DMS153 (cell line): ENCODE measurements at places on chromosomes 5 and 9.

DNA sequence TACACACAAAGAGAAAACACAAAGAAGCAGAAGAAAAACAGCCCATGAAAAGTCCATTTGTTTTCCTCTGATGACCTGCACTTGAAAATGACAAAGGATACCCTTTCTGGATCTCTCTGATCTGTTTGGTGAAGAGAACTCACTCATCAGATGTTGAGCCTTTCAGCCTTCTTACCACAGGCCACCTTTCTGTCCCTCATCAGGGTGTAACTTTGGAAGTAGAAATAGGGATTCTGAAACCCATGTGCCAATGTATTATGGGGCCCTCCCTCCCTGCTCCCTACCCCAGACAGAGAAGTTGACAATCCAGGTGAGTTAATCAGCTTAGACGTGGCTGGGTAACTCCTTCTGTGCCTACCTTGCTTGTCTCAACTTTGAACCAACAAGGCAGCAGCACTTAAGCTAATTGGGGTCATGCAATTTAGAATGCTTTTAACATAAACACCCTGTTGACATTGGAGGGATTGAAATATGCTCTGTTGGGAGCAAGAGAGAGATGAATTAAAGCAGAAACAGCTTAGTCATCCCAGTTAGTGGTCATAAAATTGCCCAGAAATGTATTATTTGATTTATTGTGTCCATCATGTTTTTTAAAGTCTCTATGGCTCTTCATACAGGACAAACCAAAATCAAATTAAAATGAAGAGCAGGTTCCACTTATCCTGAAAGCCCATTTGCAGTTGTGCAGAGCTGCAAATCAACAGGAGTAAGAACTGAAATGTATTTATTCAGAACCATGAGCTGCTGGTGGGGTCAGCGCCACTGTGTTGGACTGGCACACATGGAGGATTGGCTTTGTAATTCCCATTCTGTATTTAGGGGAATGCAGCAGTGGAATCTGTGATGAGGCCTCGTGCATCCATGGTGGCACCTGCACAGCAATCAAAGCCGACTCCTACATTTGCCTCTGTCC is 132.0 kb downstream of the LIFR start:
- DNase-seq = no peak

- DNase-seq = no peak
Measured at GRCh38 chr5:36125868-36126267, 25.8 kb downstream of the LMBRD2 start.

DNA sequence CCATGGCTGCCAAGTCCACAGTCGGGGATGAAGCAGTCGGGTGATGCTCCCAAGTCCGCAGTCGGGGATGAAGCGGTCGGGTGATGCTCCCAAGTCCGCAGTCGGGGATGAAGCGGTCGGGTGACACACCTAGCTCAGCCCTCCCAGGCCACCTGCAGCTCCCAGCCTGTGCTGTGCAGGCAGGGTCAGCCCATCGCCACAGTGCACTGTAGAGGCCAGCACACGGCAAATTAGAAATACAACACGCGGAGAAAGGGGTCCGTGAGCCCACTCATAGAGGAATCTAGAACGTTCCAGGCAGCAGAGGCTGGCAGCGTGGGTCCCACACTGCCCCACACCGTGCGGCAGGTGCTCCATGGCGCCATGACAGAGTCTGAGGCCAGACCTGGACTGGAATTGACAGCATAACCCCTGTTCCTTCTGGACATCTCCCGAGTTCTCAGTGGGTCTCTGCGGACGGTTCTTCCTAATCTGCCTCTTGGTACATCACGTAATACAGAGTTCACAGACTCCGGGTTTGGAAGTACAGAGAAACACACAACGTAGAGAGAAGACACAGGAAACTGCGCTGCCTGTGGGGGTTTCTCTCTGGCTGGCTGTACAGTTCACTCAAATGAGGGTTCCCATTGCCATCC is 7.7 kb upstream of the EXOC3 start:
- no peak for DNase-seq

- no peak for DNase-seq
Measured at GRCh38 chr9:103804077-103804735, 289.9 kb upstream of the SMC2 start.

GRCh38 chr5:138274189-138274853 is at the start of gene GFRA3:
TSS of gene GFRA3 (minus strand) at chr5:138274621. CDS start at chr5:138274424, 197 bp downstream.
- no peak for DNase-seq

- no peak for DNase-seq
Measured at GRCh38 chr5:174310243-174310642, 264.7 kb downstream of the NSG2 start.

- DNase-seq = no peak
Measured at GRCh38 chr9:28155671-28156070, 582.4 kb upstream of the C9orf72 start.

GRCh38 chr5:139654871-139655491 is 6.8 kb downstream of the CXXC5 start:
- no peak for DNase-seq

GRCh38 chr9:136494531-136495215 is 11.8 kb upstream of the SEC16A start:
- no peak for DNase-seq

GRCh38 chr5:148973455-148973854 is 89.4 kb downstream of the SH3TC2 start:
- no peak for DNase-seq

DNA sequence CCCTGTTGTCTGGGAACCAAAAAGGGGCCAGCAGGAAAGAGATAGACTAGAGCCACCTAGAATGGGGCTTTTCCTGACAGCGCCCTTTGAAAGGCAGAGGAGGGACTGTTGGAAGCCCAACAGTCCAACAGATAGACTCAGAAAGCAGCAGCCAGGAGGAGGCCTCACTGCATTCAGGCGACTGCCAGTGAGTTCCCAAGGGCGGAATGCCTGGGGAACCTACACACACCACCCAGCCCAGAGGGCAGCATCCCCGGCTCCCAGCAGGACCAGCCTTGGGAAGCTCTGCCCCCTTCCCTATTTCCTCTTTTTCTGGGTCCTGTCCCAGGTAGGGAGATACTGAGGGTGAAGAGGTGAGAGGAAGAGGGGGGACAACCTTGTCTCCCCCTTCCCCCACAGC is 192.4 kb upstream of the KLF4 start:
- no peak for DNase-seq

GRCh38 chr9:126053913-126054312 is 272.7 kb upstream of the MVB12B start:
- no peak for DNase-seq

GRCh38 chr5:1855596-1855995 is 27.1 kb downstream of the IRX4 start:
- no peak for DNase-seq
